RKO (cell line): ENCODE measurements at places on chromosomes 4 and X.

DNA sequence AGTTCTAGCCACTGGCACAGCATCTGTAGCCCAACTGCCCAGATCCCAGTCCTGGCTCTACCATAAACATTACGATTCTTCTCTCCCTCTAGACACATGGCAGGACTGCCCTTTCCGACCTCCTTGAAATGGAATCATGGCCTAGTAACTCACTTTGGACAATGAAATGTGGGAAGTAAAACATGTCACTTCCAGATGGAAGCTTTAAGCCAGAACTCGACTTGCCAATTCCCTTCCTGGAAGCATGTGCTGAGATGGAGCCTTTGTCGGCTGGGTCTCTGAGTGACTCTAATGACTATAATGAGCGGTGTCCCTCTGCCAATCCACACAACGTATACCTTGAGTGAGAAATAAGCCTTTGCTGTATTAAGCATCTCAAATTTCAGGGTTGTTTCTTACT lies 34.7 kb downstream of the SH3RF1 start:
- no peak for DNase-seq

GRCh38 chr4:88280228-88280795 lies 4.0 kb downstream of the PPM1K start:
- no peak for DNase-seq

GRCh38 chr4:58649226-58649625 lies 1539.0 kb upstream of the IGFBP7 start:
- no peak for DNase-seq

DNA sequence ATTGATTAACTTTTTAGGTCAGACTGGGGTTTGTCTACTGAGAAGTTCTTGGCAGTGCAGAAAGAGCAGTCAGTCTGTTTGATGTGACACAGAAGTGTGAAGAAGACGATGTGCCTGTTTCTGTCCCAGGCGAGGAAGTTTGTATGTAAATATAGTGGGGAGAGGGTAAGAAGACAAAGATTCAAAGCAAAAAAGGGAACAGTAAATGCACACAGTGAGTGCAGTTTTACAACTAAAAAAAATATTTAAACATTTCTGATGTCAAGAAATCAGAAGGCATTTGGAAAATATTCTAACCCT lies 264.9 kb downstream of the RAPGEF2 start:
- no peak for DNase-seq

DNA sequence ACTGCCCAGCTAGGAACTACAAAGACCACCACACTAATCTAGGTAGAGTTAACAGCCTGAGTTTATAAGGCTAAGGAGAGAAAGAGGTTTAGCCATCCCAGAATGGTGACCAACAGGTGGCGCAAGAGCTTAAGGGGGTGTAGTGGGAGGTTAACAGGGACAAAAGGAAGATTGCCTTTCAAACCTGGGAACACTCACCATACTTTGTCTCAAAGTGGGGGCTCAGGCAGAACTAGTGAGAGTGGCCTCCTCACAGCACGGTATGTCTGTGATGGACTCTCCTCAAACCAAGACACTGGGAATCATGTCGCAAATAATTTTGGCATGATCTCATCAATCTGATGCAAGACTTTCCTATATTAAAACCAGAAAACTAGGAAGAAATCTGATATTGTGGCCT lies 23.4 kb downstream of the CCNI start:
- peak; percentile 22 for DNase-seq

- DNase-seq = no peak
Observed at GRCh38 chr4:102342404-102343074, 2.7 kb downstream of the SLC39A8 start.
